ENCODE measurements at places on chromosomes 12 and 14.

- DNase-seq = no peak
These were observed 238.1 kb downstream of the SLC25A21 start for GRCh38 chr14:36934304-36934703.

- DNase-seq = no peak
These were observed at the start of gene PPP1R36 for GRCh38 chr14:64549791-64550620. PPP1R36 (plus strand) TSS chr14:64549961; CDS start chr14:64549998, 37 bp downstream.

GRCh38 chr12:131608740-131609690, 101.9 kb upstream of the SFSWAP start:
- DNase-seq = peak; percentile 29

- DNase-seq = no peak
These were observed 30.6 kb downstream of the WDR89 start for GRCh38 chr14:63611078-63611477.

DNA sequence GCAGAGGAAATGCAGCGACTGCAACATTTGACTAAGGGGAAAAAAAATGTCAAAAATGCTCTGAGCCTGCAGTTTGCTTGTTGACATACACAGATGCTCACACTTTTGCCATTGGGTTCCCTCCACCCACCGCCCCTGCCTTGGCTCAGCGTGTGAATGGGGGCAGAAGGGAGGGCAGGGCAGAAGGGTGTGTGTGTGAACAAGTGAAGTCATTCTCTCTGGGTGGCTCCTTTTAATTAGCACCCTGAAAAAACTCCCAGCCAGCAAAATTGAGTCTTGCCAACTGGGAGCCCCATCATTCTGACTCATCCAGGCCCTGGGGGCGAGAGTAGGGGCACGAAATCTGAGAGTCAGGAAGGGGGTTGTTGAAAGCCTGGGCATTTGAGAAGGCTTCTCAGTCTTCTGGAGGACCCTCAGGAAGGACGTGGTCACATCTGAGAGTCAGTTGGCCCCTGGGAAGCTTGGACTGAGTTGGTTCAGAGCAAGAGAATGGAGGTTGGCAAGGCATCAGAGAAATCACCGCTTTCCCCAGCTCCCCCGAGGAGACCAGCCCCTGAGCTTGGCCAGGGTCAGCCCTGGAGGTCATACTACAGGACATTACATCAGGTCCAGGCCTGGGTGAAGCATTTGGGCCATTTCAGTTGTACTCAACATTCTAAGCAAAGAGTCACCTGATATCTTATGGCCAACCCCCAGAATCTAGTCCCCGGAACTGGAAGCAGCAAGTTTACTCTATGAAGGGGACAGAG, 22.7 kb upstream of the KRT78 start:
- no peak for DNase-seq
